ENCODE measurements at places on chromosomes 3 and 15.

DNA sequence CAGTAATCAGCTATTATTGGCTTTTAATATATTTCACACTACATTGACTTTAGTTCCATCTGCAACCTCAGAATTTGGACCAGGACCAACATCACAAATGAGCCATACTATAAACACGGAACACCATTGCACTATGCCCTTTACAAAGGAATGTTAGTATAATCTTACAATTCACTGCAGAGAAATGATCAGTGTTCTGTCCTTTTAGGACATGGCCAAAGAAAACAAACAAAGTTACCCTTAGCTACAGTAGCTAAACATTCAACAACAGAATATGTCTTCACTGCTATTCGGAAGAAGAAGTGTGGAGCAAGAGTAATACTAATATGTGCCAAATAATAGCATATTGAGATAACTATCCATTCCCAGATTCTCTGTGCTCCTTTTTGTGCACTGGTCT, 90.4 kb downstream of the NAALADL2 start:
- peak; percentile 93 for DNase-seq

- no peak for DNase-seq
These were observed 329.7 kb upstream of the TLE3 start for GRCh38 chr15:70427167-70428120.

GRCh38 chr15:39919748-39920509, at the start of gene GPR176:
GPR176 (minus strand) TSS chr15:39920266; CDS start chr15:39920026, 240 bp downstream.
- DNase-seq, result peak; percentile 69

DNA sequence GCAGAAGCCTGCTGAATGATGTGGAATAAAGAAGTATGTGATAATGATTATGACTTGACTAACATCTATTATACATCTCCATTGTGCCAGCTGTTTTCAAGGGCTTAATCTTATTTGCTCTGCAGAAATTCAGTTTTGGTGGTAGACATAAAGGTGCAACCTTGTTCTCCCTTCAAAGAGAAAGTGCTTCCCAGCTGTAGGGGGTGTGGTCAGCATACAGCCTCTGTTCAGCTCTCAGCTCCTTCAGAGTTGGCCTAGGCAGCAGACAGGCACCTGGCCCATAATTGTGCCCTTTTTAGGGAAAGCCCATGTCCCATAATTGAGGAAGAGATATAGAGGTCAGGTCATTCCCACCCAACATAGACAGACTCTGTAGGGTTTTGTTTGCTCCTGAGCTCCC, 104.3 kb upstream of the EOMES start:
- DNase-seq, result no peak

- DNase-seq, result no peak
These were observed 295.3 kb downstream of the NEK10 start for GRCh38 chr3:27073912-27074311.

GRCh38 chr3:146577662-146578061, 27.5 kb downstream of the PLSCR5 start:
- DNase-seq, result peak; percentile 41

GRCh38 chr3:42191443-42191747, 74.6 kb downstream of the CCK start:
- no peak for DNase-seq

Data from AG09309 (cell line).